ENCODE measurements at places on chromosomes 7 and 10.

DNA sequence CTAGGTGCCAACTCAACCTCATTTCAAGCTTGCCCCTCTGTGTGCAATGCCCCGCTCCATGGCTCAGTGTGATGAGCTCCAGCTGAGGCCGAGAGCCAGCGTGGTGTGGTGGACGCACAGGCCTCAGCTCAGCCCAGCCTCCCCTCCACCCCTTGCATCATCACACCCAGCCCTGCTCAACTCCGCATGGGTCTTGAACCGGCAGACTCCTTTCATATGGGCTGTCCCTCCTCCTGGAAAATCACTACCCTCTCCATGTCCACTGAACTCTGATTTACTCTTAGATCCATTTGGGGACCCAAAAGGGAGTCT lies 16.6 kb upstream of the SLC18A3 start:
- no peak for DNase-seq

DNA sequence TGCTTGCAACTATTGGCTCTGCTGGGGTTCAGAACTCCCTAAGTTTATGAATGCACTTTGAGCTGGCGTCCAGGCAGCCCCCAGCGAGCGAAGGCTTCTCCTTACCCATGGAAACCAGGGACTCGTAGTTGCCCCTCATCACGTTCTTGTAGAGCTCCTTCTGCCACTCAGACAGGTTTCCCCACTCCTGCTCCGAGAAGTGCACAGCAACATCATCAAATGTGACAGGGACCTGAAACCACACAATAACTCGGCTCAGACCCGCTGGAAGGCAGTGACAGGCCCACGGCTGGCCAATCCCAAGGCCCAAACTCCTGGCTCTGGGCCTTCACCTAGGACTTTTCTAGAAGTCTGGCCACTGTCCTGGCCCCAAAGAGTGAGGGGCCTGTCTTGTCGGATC lies 6.9 kb downstream of the ZNF777 start:
- DNase-seq, result no peak

GRCh38 chr10:49768329-49768728 lies 6.2 kb upstream of the OGDHL start:
- no peak for DNase-seq

DNA sequence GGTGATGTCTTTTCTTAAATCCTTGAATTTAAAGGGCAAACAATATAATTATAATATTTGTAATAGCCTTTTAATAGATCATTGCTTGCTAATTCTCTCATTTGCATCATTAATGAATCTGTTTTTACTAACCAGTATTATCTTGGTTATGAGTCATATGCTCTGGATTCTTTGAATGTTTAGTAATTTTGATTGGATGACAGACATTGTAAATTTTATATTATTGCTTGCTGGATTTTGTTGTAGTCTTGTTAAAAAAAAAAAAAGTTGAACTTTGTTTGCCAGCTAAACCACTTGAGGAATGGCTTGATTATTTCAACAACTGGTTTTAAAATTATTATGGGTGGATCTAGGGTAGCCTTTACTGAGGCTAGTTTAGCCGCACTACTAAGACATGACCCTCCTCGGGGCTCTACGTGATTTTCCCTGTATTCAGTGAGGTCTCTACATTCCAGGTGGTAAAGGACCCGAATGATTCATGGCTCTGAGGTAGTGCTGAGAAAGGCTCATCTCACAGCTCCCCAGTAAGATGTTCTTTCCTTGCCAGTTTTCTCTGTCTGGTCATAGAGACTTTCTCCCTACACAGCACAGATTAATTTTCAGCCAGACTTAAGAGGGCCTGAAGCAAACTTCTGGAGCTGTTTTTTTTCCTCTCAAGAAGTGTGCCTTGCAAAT lies 8.5 kb downstream of the C10orf90 start:
- DNase-seq, result no peak

GRCh38 chr10:95482501-95483233 lies 78.5 kb downstream of the SORBS1 start:
- no peak for DNase-seq

DNA sequence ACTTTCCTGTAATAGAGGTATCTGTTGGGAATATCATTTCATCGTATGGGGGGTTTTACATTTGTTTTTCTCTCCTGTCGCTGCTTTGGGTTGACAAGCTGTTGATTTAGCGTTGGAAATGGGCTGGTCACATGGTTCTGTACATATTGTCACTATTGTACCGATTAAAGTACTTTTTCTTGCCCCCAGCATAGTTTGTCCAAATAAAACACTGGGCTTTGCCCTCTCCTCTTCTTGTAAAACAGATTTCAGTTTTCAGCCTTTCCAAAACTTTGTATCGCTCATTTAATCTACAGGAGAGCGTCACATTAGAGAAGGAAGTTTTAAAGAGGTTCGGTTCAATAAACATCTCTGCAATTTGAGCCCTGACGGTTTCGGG lies 4.0 kb downstream of the BMI1 start:
- no peak for DNase-seq

GRCh38 chr7:151843181-151843580 lies 33.7 kb downstream of the PRKAG2 start:
- no peak for DNase-seq

GRCh38 chr7:68256295-68256694 lies 1259.7 kb downstream of the TYW1 start:
- DNase-seq, result no peak

GRCh38 chr7:43895847-43896415 lies 10.5 kb downstream of the URGCP start:
- no peak for DNase-seq

- DNase-seq, result no peak
Measured at GRCh38 chr7:8212638-8213037, 49.3 kb downstream of the ICA1 start.

- no peak for DNase-seq
Measured at GRCh38 chr7:92253251-92253650, 7.5 kb downstream of the ANKIB1 start.

DNA sequence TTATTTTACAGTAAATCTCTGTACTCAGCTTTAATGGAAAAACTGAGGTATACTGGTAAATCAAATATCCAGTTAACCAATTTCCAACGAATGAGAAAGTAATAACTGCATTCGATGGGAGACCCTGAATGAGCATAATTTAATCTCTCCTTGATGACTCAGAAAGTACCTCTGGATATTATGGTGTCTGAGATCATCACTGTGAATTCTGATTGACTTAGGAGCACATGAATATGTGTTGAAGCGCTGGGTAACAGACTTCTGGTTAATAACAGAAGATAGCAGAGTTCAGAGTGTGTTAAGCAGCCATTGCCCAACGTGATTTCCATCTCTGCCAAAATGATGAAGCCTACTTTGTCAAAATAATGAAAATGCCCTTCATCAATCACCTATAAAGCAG lies 116.6 kb downstream of the NRP1 start:
- no peak for DNase-seq

- DNase-seq, result no peak
Measured at GRCh38 chr7:5709347-5709950, 72.0 kb downstream of the RNF216 start.

GRCh38 chr7:602341-603141 lies 82.9 kb upstream of the PDGFA start:
- peak; percentile 82 for DNase-seq

DNA sequence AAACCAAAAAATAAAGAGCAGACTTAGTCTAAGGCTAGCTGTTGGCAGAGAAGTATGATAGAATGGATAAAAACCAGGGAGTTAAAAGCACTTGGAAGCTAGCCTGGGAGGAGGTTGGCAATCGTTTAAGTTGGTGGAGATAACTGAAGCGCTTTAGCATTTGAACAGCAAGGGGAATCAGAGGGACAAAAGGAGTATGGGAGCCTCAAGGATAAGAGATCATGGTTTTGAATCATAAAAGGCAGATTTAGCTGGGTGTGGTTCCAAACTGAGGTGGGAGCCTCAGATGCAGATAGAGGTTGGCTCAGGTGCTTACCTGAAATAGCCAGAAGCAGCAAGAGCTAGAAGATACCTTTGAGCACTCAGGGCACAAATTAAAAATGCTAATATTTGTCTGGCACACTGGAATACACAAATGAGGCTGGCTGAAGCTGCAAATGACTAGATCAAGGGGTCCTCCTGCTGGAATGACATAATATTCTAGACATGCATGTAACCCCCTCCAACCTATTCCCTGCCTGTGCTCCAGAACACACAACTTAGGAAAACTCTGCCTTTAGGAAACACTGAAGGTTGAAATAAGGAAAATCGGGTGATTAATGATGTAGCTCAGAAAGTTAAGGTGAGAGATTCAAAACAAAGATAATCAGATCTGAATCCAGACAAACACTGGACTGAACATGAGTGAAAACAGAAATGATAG lies 372.3 kb upstream of the LRRN3 start:
- DNase-seq, result no peak

DNA sequence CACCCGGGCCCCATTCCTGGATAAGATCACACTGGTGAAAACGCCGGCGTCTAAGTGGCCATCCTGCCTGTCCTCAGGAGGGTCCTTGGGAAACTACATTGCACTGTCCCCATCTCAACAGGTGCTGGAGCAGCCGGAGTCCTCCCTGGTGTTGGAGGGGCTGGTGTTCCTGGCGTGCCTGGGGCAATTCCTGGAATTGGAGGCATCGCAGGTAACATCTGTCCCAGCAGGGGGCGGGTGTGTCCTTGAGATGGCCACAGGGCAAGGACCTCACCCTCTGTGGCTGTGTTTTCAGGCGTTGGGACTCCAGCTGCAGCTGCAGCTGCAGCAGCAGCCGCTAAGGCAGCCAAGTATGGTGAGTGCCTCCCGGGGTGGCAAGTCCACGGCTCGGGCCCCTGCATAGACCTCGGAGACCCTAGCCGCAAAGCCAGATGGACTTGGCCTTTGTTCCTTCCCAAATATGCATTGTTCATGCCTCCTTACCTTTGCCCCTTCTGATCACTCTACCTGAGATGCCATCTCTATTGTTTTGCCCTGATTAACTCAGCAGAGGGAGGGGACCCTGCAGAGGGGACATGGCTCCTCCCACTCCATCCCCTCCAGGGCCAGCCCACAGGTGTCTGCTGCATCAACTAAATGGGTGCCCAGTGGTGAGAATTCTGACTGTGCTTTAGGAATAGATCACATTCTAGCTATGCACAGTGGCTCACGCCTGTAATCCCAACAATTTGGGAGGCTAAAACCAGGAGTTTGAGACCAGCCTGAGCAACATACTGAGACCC lies 23.8 kb downstream of the ELN start:
- DNase-seq, result no peak

DNA sequence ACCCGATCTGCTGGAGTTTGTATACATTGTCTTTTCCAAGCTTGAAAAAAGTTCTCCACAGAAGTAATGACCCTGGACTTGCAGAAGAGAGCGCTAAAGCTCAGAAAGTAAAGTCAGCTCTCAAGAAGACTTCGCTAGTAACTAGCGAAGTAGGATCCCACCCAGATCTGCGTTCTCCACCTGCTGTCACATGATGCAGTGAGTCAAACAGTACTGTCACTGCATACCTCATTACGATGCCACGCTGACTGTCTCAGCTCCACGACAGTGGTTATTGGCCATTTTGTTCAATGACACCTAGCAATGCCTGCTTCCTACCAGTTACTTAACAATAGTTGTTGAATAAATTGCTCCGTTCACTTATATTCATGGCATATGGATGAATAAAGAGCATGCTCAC lies 29.7 kb upstream of the SEC61G start:
- DNase-seq, result no peak

GRCh38 chr7:12646139-12646538 lies 41.3 kb upstream of the ARL4A start:
- DNase-seq, result no peak

Measured in stimulated activated CD8-positive, alpha-beta memory T cell treated with anti-CD3 and anti-CD28 coated beads, Interleukin-7, amount 100 ng/mL, for 48 hours (primary cell).